ENCODE measurements at places on chromosomes 7 and 10.
A peak's percentile ranks its signal among the peaks of the same experiment; 100 is the strongest.

DNA sequence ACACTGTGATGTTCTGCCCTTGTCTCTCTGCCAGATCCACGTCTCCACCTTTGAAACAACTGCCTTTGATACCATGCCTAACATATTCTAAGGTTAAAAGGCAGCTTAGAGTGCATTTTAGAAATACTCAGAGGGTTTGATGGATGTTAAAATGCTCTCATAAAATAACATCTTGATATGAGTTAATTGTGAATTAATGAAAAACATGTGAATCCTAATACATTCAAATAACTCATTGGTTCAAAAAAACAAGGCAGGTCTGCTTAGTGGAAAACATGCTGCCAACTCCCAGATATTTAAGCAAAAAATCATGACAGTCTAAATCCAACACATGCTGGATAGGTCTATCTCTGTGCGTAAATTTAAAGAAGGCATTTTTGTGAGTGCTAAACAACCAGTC, 291.8 kb downstream of the AHR start:
- DNase-seq: no peak

- DNase-seq: no peak
Measured at GRCh38 chr7:92121681-92122080, 12.6 kb downstream of the CYP51A1 start.

- DNase-seq: no peak
Measured at GRCh38 chr10:109593682-109594081, 329.6 kb downstream of the XPNPEP1 start.

DNA sequence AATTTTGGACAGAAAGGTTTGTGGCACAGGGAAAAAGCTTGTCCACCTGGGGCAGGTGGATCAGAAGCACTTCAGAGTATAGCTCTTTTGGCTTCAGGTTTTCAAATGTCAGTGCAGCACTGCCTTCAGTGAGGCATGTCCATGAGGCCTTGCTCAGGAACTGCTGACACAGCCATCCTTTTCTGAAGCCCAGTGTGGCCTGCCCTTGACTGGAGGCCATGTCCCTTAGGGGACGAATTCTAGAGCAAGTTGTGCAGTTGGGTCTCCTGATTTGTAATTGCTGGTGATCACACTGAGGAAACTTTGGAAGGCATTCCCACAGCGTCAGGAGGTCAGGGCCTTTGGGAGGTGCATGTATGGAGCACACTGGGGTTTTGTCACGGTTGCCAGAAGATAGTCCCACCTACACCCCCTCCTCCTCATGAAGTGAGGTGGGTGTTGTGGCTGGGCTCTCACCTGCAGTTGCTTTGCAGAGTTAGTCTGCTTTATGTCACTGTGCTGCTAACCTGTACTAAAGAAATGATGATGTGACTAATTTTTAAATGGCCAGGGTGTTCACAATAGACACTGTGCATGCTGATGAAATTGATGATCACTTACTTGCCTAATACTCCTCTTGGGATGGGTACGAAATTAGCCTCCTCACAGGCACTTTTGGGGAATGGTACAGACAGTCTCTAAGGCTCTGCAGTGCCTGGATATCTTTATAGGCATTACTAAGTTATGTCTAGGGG, 41.7 kb downstream of the OGDH start:
- DNase-seq: no peak

DNA sequence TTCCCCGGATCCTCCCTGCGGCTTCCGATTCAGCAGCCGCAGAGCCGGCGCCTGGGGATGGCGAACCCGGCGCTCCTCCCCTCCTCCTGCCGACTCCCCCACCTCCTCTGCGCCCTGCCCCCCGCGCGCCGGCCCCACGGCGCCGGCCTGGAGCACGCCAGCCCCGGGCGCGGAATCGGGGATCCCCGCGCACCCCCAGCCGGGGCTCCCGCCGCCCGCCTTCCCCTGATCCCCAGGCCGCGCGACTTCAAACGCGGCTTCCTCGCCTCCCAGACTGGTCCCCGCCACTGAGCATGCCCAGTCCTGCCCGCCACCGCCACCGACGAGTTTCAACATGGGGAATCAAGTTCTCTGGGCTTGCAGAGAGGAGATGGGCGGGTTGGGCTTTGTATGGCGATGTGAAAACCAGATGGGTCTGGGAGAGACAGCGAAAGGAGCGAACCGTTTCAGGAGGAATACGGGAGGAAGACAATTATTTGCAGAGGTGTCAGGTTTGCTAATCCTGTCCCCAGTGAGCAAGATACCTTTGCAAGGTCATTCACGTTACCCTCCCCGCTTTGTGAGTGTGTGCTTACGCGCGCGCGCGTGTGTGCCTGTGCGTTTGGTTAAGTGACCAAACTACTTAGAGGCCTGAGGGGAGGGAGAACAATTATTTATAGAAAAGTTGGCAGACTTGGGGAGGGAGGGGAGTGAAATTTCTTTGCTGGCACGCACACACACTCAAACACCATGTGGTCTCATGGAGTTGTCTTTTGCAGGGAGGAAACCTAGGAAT, at the start of gene PANK1:
PANK1 (minus strand) TSS at position 276 of the 775 bp plus-strand sequence. CDS start 351 bp downstream, outside the sequence.
- DNase-seq: peak; percentile 84

GRCh38 chr10:17031637-17032635, 97.7 kb downstream of the CUBN start:
- DNase-seq: no peak

DNA sequence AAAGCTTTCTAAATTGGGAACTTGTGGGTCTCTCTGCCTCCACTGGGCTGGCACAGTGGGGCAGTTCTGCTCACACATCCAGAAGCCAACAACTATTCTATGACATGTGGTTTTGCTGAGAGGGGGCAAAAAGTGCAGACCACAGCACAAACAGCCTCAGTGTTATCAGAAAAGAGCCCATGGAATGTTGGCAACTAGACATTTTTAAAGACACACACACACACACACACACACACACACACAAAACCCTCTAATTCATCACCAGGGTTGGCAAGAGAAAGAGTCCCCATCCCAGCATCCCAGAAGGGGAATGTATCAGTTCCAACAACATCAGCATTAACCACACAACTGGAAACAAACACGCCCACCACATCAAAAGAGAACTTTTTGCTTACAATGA, 117.1 kb downstream of the FGFR2 start:
- no peak for DNase-seq

DNA sequence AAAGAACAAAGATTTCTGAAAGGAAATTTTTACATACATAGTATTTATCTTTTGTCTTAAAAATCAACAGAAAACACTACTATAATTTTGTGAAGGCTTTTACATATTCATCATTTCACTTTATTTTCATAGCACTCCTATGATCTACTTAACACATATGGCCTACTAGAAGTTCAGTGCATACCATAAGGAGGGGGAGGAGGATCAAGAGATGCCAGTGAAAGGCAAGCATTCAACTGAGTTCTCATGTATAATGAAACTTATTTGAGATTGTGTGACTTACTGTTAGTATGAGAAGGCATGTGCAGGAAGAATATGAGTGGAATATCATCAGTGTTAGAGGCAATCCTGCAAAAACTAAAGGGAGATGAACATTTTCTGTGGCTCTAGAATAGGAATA, 10.6 kb downstream of the BRAF start:
- no peak for DNase-seq

GRCh38 chr7:422886-423225, 96.8 kb downstream of the PDGFA start:
- no peak for DNase-seq

DNA sequence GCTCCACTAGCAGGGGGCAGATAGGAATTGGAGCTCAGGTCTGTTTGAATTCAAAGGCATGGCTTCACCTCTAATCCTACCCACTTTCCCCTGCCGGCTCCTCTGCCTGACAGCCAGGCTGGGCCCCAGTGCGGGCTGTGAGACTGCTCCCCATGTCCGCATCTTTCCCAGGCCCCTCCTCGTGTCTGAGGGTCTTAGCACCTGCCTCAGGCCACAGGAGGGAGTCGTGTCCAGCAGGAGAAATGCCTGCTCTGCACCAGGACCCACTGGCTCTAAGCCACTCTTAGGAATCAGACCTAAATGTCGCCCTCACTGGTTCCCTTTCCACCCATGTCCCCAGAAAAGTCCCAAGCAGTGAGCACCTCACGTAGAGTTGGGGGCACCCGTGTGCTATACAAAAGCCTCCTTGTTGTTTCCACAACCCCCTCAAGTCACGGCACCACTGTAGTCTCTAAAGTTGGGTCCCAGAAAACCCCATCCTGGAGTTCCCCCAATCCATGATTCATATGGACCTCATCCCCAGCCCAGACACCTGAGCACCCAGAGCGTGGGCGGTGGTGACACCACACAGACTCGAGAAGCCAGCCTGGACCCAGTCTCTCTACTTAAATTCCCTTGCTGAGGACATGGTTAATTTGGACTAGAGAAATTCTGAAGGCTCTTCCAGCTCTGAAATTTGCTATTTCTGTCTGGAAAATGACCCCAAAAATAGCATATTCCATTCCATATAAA, 466.4 kb upstream of the ZMIZ1 start:
- no peak for DNase-seq

DNA sequence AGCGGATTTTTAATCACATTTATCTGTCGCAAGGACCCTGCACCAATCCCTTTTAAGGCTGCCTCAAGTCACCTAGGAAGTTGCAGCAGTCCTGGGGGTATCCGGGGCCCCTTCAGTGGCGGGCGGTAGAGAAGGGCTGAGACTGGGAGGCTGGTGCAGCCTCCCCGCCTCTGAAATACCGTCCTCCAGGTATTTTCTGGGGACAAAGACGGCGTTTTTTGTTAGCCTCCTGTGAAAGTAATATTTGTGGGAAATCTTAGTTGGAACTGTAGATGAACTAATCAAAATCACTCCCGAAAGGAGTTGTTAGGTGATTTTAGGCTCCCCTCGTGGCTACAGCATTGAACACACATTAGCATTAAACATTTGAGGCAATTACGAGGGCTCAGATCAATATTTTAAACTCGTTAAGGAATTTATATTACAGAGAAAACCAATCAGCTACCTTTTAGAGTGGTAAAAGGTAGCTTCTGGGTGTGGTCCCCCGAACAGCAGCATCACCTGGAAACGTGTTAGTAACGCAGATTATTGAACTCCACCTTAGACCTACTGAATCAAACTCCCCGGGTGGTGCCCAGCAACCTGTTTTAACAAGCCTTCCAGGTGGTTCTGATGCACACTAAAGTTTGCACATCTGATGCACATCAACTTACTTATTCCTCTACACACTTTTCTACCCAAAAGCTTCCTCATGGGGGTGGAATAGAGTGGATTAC, 530 bp upstream of the ANXA7 start:
- peak; percentile 16 for DNase-seq

- DNase-seq: no peak
Measured at GRCh38 chr7:73448609-73449008, 15.0 kb downstream of the FZD9 start.

DNA sequence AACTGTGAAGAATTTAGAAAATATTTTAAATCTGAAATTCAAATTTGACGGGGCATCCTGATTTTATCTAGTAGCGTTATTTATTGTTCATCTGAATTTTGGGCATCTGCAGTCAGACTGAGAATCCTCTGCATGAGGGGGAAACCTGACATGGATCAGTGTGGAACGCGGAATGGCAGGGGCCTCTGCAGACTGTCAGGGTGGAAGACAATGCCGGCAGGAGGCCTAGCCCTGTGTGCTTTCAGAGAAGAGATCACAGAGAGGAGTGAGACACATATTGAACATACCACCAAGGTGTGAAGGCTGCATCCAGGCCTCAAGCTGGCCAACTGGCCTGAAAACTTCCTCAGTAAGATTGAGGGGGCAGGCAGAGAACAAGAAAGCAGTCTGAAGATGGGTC, 921.1 kb upstream of the GHITM start:
- no peak for DNase-seq

DNA sequence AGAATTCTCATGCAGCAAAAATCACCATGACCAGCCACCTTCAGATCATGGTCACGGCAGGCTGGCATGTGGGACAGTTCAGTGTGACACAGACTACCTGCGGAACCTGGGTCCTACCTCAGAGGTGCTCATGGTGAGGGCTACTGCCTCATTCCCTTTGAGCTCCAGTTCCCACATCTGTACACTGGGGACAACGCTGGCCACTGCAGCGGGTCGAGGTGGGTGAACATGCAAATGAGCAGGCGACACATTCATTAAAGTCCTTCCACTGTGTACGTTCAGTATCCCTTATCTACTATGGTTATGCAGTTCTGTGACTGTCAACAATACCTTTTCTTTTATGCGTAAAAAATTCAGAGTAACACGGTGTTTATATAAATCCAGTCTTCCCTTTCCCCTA, 218.7 kb upstream of the AOAH start:
- no peak for DNase-seq

GRCh38 chr7:112212571-112212970, 6.1 kb downstream of the ZNF277 start:
- no peak for DNase-seq

GRCh38 chr10:98460837-98461499, 14.2 kb upstream of the HPS1 start:
- DNase-seq: peak; percentile 87

DNA sequence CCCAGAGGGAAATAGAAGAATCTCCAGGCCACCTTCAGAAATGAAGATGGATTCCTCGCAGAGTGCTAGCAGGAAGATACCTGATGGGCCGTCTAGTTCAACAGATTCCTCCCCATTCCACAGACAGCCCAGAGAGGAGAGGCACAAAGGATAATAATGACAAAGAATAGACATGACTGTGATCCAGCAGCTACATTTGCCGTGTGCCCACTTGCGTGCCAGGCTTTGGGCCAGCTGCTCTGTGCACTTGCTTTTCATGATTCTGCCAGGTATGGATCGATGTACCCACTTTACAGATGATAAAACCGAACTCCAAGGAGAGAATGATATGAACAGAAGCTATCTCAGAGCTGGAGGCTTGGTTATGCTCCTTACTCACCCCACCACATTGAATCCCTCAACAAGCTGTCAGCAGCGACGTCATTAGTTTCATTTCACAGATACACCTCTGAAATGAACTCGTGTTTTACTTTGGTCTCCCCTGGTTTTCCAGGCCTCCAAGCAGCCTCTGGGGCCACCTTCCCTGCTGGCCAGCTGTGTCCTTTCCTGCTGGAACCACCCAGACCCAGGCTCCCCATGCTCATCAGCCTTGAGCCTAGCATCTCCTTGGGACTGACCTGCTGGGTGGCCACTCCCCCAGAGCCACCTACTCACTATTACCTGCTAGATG, 11.9 kb upstream of the WDFY4 start:
- no peak for DNase-seq

- DNase-seq: no peak
Measured at GRCh38 chr10:124225467-124226270, 132.3 kb upstream of the CHST15 start.

DNA sequence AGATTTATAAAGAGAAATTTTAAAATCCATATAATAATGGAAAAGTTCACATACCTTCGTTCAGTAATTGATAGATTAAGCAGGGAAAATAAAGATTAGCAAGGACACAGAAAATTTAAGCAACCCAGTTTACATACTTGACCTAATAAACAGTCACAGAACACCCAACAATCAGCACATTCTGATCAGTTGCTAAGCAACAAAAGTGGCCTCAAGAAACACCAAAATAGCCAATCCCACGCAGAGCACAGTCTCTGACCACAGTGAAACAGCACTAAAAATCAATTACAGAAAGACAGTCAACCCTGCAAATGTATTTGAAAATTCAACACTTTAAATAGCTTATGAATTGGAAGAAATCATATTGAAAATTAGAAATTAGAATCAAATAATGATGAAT, 39.3 kb upstream of the DRGX start:
- DNase-seq: no peak

- no peak for DNase-seq
Measured at GRCh38 chr7:127759945-127760421, 108.0 kb downstream of the SND1 start.

- DNase-seq: peak; percentile 29
Measured at GRCh38 chr7:51000956-51001355, 218.3 kb upstream of the GRB10 start.
